ENCODE measurements at places on chromosomes 16 and 17. TPM values are rescaled to one million over a fixed set of nuclear protein-coding genes. Genes with fewer than 3 reads are reported as not detected.

AP1G1 gene
- total RNA-seq, result 61.9 TPM

SLC12A3 gene
- total RNA-seq, result not detected

HBQ1 gene
- 6.1 TPM for total RNA-seq

CLEC18A gene
- total RNA-seq, result 0.20 TPM

CCL17 gene
- not detected for total RNA-seq

CRHR1 gene
- total RNA-seq, result 0.07 TPM

GRAPL gene
- total RNA-seq, result 0.13 TPM

STH gene
- total RNA-seq, result not detected

GALR2 gene
- total RNA-seq, result 1.7 TPM

CHST4 gene
- not detected for total RNA-seq

PLA2G10 gene
- total RNA-seq, result 0.37 TPM

ZNF469 gene
- 8.0 TPM for total RNA-seq

KRTAP2-2 gene
- not detected for total RNA-seq

KRT36 gene
- total RNA-seq, result not detected

SHISA6 gene
- total RNA-seq, result not detected

DNAH9 gene
- total RNA-seq, result 0.13 TPM

MSLN gene
- total RNA-seq, result 2.8 TPM

FSCN2 gene
- 0.82 TPM for total RNA-seq

MPO gene
- total RNA-seq, result not detected

RSPRY1 gene
- 41.2 TPM for total RNA-seq

HS3ST2 gene
- not detected for total RNA-seq

USP31 gene
- 15.2 TPM for total RNA-seq

SLC38A8 gene
- total RNA-seq, result not detected

CBX2 gene
- total RNA-seq, result 11.9 TPM

TNP2 gene
- not detected for total RNA-seq

DYNLRB2 gene
- total RNA-seq, result 0.27 TPM

MILR1 gene
- 1.6 TPM for total RNA-seq

TM4SF5 gene
- total RNA-seq, result 0.77 TPM

SULT1A3 gene
- total RNA-seq, result 5.5 TPM

IL34 gene
- 0.39 TPM for total RNA-seq

Measured in A549 treated with dexamethasone at 1 μM for 4 hours (cell line).